ENCODE measurements at places on chromosomes 13 and 19.

DNA sequence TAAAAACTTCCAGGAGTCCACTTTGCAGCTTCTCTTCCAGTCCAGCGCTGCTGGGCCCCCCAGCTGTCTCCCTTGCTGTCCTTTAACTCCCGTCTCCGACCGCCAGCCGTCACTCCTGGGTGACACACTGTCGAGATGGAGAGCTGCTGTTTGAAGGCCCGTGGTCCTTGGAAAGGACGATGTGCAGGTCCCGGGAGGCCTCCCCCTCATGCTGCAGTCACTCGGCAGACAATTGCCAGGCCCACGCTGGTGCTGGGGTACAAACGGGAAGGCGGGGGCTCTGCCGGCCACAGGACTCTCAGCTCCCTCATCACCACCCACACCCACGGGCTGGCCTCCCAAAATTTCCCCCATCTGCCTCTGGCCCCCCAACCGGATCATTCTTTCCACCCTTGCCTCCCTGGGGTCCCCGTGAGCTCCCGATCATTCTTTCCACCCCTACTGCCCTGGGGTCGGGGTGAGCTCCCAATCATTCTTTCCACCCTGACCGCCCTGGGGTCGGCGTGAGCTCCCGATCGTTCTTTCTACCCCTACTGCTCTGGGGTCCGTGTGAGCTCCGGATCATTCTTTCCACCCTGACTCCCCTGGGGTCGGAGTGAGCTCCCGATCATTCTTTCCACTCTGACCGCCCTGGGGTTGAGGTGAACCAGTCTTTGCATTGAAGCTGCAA, 16.0 kb upstream of the ZNF554 start:
- no peak for DNase-seq

- no peak for DNase-seq
Measured at GRCh38 chr13:25806264-25806974, 245.4 kb downstream of the SHISA2 start.

DNA sequence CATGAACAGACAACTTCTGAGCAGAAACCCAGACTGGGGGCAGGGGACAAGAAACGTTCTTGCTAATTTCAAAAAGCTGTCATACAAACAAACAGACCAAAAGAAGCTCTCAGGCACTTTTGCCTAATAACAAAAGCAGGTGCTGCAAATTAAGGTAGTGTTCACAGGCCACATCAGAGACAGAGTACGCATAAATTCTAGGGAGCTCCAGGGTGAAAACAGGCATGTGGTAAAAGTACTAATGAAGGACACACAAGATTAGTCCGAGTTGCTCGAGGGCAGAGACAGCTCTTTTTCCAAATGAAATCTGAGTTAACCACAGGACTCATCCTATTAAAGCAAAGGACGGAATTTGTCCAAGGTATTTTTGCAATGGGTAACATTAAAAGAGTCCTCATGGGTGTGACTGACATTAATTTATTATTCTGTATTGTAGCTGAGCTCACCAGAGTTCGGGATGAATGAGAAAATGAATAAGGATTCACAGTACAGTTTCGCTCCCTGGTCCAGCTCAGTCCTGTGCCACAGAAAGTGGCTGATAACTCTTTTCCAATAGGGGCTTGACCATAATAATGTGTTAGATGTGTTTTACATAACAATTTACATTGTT, 197.3 kb downstream of the LHFPL6 start:
- no peak for DNase-seq

- DNase-seq: no peak
Measured at GRCh38 chr19:30255791-30256495, 116.2 kb upstream of the ZNF536 start.

DNA sequence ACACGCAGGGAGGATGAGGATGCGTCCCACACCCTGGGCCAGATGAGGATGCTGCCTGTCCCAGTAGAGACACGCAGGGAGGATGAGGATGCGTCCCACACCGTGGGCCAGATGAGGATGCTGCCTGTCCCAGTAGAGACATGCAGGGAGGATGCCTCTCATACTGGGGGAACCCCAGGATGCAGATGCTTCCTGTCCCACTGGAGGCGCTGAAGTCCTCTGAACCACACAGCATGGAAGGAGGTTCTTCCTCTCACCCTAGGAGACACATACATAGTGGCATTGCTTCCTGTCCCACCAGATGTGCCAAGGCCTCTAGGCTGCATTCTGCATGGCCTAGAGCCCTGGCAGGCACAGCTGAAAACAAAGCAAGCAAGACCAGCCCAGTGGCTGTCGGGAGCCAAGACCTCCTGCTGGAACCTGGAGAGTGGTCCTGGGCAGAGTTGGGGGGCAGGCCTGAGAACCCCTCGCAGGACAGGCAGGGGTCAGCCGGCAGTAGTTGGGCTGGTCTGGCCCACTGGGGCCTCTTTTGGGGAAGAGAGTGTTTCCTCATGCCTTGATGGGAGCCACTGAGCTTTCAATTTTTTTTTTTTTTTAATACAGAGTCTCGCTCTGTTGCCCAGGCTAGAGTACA, 4.3 kb downstream of the HPN start:
- DNase-seq: peak; percentile 56

- no peak for DNase-seq
Measured at GRCh38 chr13:110684388-110685056, 21.4 kb downstream of the CARS2 start.
